EL (cell line): ENCODE measurements at places on chromosomes 2 and 18.

DNA sequence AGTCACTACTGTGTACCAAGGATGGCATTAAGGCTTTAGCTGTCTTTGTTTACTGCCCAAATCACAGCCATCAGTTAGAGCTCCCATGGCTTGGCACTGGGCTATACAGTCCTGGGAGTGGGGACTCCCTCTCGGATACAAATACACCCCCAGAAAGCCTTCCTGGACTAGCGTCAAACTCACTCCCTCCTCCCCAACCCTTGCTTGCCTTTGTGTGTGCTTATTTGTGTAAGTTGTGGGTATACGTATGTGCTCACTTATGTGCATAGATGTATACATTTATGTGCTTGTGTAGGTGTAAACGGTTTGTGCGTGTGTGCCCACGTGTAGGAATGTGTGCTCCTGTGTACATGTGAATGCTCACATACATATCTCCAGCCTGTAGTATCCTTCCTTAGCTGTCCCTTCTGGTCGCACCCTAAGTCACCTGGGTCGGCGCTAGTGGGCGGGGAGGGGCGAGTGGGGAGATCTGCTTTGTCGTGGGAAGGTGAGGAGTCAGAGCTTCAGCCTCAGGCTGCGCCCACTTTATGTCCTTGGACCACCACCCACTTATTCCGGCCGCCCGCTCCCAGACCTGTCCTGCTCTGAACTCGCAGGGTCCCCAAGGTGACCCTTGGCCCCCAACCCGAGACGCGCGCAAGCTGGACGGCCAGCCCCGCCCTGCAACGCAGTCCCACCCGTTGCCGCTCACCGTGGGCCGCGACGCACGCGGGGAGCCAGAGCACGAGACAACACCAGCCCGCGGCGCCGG lies 461 bp downstream of the PRADC1 start:
- DNase-seq = peak; percentile 14

DNA sequence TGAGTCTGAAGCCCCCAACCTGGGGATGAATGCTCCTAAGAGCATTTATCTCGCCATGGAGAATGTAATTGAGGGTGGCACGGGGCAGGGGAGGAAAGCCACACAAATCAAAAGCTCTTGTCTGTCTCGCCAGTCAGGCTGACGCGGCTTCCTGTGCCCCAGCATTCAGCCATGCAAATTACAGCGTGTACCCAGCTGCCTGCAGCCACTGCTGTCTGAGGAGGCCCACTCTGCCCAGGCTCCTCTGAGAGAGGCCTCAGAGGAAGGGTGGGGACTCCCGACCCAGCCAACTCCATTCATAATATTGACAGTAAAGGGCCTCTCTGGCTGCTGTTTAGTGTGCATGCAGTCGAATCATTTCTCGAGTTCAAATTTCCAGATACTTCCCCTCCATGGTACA lies 22.0 kb downstream of the SMAD7 start:
- no peak for DNase-seq

DNA sequence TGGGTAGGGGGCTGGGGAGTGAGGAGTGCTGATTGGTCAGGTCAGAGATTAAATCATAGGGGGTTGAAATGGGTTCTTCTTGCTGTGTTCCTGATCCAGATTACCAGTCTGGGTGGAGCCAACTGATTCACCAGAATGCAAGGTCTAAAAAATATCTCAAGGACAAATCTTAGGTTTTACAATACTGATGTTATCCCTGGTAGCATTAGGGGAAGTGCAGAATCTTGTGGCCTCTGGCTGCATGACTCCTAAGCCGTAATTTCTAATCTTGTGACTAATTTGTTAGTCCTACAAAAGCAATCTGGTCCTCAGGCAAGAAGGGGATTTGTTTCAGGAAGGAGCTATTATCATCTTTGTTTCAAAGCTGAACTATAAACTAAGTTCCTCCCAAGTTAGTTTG lies 289.2 kb upstream of the KYNU start:
- no peak for DNase-seq

- DNase-seq = no peak
These were observed 14.6 kb upstream of the CHAC2 start for GRCh38 chr2:53753041-53753440.

- no peak for DNase-seq
These were observed 6.8 kb downstream of the ZNF397 start for GRCh38 chr18:35247412-35248249.

GRCh38 chr18:24786027-24786426 lies 325.6 kb downstream of the HRH4 start:
- no peak for DNase-seq

- no peak for DNase-seq
These were observed 194.8 kb downstream of the ZEB2 start for GRCh38 chr2:144325086-144325485.

GRCh38 chr2:2874341-2874740 lies 503.3 kb downstream of the EIPR1 start:
- DNase-seq = no peak

- DNase-seq = no peak
These were observed 404.1 kb upstream of the ACVR2A start for GRCh38 chr2:147440734-147441133.

- no peak for DNase-seq
These were observed 112.8 kb downstream of the KCTD1 start for GRCh38 chr18:26435415-26436095.

GRCh38 chr2:1550658-1551316 lies 137.5 kb downstream of the TPO start:
- peak; percentile 43 for DNase-seq

DNA sequence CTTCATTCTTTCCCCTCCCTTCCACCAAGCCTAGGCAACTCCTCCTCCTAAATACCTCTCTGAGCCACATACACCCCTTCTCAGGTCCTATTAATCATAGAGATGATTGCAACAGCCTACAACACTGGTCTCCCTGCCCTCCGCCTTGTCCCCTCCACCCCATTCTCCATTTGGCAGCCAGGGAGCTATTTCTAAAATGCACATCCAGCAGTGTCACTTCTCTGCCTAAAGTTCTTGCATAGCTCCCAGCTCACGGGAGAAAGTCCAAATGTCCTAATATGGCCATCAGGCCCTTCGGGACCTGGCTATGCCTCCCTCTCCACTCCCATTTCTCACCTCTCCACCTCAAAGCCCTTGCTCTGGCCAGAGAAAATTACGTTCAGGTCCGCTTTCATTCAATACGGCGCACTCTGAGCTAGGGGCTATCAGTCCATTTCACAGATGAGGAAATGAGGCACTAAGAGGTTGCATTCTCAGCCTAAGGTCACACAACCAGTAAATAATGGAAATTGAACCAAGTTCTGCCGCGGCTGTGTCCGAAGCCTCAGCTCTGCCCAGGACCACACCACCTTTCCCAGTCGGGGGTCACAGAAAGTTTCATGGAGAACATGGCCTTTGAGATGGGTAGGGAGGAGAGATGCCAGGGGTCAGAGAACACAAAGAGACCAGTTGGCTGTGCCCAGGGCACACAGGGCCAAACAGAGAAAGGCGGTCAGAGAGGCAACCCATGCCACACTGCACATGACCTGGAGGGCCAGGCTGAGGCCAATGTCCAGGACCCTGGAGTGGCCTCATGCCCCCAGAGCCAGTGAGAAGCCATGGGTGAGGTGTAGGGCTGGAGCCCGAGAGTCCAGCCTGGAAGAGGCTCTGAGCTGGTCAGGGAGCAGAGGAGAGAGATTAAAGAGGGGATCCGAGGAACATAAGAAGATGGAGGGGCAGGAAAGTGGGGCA lies 72.8 kb downstream of the TNS1 start:
- no peak for DNase-seq

- DNase-seq = peak; percentile 94
These were observed 37.9 kb downstream of the MOGAT1 start for GRCh38 chr2:222709191-222709891.

DNA sequence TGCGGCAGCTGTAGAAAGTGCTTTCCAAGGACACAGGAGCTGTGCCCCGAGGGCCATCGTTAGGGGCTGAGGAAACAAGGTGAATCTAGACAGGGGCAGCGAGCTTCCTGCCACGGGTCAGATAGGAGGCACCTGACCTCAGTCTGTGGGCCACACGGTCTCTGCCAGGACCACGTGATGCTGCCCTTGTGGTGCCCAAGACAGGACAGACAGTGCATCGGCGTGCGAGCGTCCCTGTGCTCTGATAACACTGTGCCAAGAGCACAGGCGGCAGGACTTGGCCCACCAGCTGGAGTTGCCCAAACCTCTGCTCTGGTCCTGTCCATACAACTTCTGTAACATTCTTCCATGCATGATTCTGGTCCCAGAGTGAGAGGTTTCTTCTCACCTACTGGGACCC lies 225.4 kb downstream of the TWIST2 start:
- no peak for DNase-seq

DNA sequence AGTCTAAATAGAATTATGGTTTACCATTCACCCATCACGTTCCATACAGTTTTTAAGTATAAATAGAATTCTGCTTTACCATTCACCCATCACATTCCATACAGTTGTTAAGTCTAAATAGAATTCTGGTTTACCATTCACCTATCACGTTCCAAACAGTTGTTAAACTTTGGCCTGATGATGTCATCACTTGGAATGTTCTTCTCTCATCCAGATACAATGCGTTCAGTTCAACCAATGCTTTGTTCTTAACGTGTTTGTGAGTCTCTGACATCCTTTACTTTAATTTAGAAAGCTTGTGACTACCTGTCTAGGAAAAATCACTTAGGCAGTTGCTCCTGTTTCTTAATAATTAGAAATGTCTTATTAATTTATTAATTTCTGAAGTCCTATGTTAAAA lies 236.3 kb upstream of the RASGRP3 start:
- peak; percentile 74 for DNase-seq

DNA sequence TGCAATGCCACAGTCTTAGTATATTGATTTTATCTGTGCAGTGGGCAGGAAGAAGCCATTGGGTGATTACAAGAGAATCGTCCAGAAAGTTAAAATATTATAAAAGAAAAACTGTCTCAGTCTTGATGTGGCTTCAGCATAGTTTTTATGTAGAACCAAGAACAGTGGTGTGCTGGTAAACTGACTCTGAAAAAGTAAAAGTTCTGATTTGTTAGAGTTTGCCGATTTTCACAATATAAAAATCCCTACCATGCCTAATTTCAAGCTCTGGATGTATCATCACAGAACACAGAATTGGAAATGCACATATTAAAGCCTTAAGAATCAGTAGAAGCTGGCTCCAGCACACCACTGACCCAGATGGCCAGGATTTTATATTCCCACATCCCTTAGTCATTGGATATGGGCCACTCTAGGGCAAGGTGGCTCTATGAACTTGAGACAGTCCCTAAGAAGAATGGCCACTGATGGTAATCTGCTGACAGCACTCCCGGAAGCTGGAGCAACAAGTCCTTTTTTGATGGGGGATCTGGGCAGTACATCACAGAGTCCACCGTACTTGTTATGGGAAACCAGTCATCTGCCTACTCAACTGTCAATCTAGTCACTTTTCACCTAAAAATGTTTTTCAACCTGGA lies 9.3 kb upstream of the PLEKHM3 start:
- DNase-seq = no peak

DNA sequence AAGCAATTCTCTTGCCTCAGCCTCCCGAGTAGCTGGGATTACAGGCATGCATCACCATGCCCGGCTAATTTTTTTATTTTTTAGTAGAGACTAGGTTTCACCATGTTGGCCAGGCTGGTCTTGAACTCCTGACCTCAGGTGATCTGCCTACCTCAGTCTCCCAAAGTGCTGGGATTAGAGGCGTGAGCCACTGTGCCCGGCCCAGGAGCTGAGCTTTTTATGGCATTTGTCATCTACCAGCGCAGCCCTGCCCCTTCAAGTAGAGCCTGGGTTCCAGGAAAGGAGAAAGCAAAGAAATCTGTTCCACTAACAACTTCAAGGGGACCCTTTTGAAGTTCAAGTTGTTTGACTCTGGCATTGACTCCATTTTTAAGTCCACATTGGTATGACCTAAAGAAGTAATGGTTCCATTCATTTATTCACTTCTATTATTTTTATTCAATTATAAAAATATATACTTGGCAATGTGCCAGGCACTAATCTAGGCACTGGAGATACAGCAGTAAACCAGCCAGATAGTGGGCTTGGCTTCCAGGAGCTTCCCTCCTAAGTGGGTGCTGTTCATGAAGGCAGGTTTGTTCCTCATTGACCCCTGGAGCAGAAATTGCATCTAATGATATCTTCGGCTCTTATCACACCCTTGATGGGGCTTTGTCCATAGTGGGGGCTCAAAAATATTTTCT lies 8.0 kb upstream of the SFTPB start:
- DNase-seq = no peak

GRCh38 chr2:158403237-158403636 lies 53.3 kb downstream of the CCDC148 start:
- DNase-seq = no peak

- no peak for DNase-seq
These were observed 37.5 kb upstream of the CAB39 start for GRCh38 chr2:230674966-230675672.

GRCh38 chr2:72995430-72996116 lies 75.9 kb downstream of the SFXN5 start:
- DNase-seq = no peak

- no peak for DNase-seq
These were observed 123.3 kb downstream of the NCK2 start for GRCh38 chr2:105868060-105868459.

- peak; percentile 60 for DNase-seq
These were observed 101.9 kb upstream of the NRP2 start for GRCh38 chr2:205580212-205580987.

DNA sequence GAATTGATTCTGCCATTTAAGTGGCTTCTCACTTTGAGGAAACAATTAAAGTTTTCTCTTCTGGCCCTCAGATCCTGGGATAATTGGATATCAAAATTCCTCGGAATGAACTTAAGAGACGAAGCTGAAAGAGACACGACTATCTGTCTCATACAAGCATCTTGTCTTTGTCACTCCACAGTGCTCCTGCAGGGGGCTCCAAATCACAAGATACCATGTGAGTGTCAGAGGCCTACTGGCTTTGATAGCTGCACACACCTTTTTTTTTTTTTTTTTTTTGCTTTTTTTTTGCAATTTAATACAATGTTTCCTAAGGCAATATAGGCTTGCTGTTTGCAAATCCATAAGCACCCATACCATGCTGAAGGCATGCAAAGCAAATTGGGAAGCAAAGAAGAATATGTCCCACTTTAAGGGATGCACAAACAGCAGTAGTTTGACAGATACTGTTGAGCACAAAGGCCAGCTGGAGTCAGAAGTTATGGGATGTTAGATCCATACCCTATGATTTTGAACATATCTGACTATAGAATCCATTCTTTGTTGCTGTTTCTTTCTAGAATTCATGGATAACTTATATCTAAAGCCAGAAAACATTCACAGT lies 109.0 kb upstream of the CBLN2 start:
- peak; percentile 1 for DNase-seq
